ENCODE measurements at places on chromosomes 7 and 10. TPM values are rescaled to one million over a fixed set of nuclear protein-coding genes. Genes with fewer than 3 reads are reported as not detected.

DNA sequence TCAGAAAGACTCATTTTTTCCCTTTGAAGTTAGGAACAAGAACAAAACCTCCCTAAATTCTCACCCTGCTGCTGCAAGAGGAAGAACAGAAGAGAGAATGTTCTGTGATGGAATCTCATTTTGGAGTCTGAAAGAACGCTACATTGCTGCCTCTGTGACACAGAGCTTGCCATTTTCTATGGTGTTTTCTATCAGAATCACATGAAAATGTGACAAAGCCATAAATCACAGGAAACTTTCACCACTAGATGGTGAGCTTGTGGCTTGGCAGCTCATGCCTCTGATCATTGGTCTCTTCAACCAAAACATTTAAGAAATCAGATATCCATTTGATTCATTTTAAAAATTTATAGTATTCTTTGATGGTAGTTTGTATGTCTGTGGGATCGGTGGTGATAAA, 82.9 kb downstream of the CADPS2 start:
- peak overlapping the region; percentile 25 for H3K27ac ChIP-seq
- no peaks in the 10 kb centered on the region for H3K36me3 ChIP-seq
- H3K4me1 ChIP-seq = peaks cover 3% of the 10 kb centered on the region
- DNase-seq = no peak

DNA sequence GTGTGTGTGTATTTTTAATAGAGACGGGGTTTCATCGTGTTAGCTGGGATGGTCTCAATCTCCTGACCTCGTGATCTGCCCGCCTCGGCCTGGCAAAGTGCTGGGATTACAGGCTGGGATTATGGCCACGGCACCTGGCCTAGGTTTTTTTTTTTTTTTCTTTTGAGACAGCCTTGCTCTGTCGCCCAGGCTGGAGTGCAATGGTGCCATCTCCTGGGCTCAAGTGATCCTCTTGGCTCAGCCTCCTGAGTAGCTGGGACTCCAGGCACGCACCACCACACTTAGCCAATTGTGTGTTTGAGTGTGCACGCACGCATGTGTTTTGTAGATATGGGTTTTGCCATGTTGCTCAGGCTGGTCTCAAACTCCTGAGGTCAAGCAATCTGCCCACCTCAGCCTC, 629.8 kb downstream of the ETV1 start:
- no peak overlapping the region for H3K27ac ChIP-seq
- DNase-seq = no peak
- H3K4me1 ChIP-seq = no peaks in the 10 kb centered on the region
- no peaks in the 10 kb centered on the region for H3K27me3 ChIP-seq
- no peak overlapping the region for H3K4me3 ChIP-seq

GRCh38 chr10:119518176-119518575, 24.3 kb downstream of the RGS10 start:
- H3K36me3 ChIP-seq = no peaks in the 10 kb centered on the region
- H3K27ac ChIP-seq = no peak overlapping the region
- H3K4me1 ChIP-seq = no peaks in the 10 kb centered on the region
- no peak overlapping the region for H3K4me3 ChIP-seq
- peaks cover 8% of the 10 kb centered on the region for H3K27me3 ChIP-seq
- no peak for DNase-seq

- no peak overlapping the region for H3K27ac ChIP-seq
- H3K36me3 ChIP-seq = no peaks in the 10 kb centered on the region
- no peak overlapping the region for H3K4me3 ChIP-seq
- DNase-seq = peak; percentile 35
- no peaks in the 10 kb centered on the region for H3K4me1 ChIP-seq
- no peaks in the 10 kb centered on the region for H3K27me3 ChIP-seq
These were observed 346.1 kb upstream of the ANKRD30A start for GRCh38 chr10:36779238-36779846.

DNA sequence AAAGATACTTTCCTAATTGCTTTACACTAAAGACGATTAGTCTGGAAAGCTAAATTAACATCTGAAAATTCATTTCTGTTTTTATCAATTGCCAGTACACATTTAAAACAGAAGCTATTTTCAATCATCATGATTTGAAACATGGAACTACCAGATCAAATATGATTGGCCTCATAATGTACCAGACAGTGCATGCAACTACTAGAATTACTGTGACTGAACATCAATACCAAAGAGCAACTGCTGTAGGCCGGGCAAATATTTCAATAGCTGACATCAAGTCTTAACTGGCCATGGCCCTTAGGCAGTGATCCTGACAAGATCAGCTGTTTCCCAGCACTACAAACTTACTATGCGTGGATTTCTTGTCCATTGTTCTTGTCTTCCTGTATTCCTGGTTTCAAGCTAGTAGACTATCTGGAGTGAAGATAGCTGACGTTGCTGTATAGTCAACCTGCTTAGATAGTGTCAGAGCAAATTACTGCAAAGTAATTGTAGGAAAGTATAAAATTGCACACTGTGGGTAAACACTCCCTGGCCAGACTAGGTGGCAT, 21.7 kb upstream of the WNT16 start:
- H3K27me3 ChIP-seq = no peaks in the 10 kb centered on the region
- H3K4me1 ChIP-seq = no peaks in the 10 kb centered on the region
- H3K36me3 ChIP-seq = no peaks in the 10 kb centered on the region

DNA sequence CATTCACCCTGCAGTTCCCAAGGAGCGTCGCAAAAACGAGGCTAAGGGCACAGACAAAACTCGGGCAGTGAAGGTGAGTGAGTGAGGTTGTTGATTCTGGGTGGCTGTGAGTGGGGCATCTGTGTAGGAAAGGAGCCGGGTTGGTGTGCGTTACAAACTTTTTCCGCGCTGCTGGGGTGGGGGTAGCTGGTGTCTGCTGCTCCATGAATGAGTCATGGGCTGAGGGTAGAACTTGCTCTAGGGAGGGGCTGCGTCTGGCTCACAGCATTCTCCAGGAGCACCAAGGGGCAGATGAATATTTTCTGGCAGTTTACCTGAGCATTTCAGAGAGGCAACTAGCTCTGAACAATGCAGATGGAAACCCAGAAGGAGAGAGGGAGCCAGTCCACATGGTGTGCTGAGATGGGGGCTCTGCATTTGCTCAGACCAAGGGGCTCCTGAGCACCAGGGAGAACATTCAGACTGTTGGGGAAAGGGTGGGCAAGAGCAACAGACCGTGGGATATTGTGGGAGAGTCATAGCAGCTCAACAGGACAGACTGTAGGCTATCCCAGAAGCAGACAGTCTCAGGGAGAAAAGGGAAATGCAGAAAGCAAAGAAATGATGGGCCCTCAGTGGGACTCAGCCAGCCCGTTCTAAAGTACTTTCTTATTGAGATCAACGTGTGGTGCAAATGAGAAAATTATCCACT, 18.8 kb downstream of the NOBOX start:
- H3K27me3 ChIP-seq = no peaks in the 10 kb centered on the region
- no peak overlapping the region for H3K4me3 ChIP-seq
- peaks cover 17% of the 10 kb centered on the region for H3K4me1 ChIP-seq
- DNase-seq = no peak
- no peaks in the 10 kb centered on the region for H3K36me3 ChIP-seq
- peak overlapping the region; percentile 34 for H3K27ac ChIP-seq

DNA sequence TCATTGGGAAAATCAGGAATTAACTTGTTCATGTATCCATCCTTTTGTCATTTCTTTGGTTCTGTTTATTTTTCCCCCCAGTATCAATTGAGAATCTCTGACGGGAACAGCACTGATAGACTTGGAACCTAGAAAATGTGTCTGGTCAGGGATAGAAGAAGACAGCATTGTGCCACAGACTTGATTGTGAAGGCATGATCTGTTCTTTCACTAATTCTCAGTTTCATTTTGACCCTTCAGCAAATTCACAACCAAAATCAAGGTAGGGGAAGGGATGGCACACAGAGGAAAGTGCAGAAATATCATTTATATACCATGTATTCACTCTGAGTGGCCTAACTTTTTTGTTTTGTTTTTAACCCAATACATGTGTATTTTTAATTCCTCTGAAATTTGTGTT, 106.8 kb downstream of the WNT2 start:
- peaks cover 3% of the 10 kb centered on the region for H3K27me3 ChIP-seq
- no peak for DNase-seq
- H3K36me3 ChIP-seq = peaks cover 3% of the 10 kb centered on the region
- no peak overlapping the region for H3K4me3 ChIP-seq
- no peak overlapping the region for H3K27ac ChIP-seq
- H3K4me1 ChIP-seq = peaks cover 9% of the 10 kb centered on the region

DNA sequence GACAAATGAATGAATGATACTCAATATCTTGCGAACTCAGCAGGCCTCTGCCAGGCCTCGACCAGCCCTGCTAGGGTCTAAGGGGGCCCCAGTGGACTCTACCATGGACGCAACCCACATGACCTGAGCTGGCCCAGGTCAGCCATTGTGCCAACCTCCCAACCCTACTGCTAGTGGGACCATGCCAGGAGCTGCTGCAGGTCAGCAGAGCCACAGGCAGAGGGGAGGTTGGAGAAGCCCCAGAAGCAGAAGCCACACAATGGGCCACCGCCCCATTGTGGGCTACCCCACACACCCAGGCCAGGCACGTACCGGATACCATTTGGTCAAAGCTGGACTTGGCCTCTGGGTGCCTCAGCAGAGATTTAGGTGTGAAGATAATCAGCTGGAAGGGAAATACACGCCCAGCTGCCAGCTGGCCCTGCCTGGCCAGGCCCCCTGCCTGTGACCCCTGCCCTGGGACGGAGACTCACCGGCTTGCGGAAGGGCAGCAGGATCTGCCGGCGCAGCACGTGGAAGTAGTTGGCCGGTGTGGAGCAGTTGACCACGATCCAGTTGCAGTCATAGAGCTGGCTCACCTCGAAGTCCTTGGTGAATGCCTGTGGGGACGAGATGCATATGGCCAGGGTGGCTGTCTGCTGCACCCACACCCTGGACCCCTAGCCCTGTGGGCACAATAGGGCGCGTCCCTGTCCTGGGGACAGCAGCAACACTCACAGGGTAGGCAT, 24.5 kb downstream of the OGDHL start:
- no peaks in the 10 kb centered on the region for H3K27me3 ChIP-seq
- H3K4me1 ChIP-seq = peaks cover 1% of the 10 kb centered on the region
- H3K4me3 ChIP-seq = no peak overlapping the region
- H3K36me3 ChIP-seq = peaks cover 2% of the 10 kb centered on the region
- DNase-seq = no peak

DNA sequence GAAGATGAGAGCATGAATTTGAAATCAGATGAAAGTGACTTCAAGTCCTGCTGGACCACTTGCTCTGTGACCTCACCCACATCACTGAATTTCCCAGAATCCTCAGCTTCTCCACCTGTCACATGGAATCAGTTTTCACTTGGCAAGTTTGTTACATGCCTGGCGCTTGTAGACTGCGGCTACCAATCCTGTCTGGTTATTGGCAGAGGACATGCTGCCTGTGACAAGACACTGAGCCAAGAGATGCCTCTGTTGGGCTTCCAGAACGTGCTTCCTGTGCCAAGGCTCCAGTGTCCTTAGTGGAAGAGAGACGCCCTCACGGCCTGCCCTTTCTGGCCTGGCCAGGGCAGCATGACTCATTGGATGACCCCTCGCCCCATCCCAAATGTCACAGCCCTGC, 4.4 kb upstream of the MYL10 start:
- no peaks in the 10 kb centered on the region for H3K4me1 ChIP-seq
- H3K27ac ChIP-seq = no peak overlapping the region
- no peaks in the 10 kb centered on the region for H3K36me3 ChIP-seq
- DNase-seq = no peak

GRCh38 chr10:133179651-133180050, 19.6 kb downstream of the KNDC1 start:
- no peak overlapping the region for H3K27ac ChIP-seq
- no peaks in the 10 kb centered on the region for H3K4me1 ChIP-seq
- DNase-seq = no peak
- H3K36me3 ChIP-seq = peaks cover 5% of the 10 kb centered on the region
- no peak overlapping the region for H3K4me3 ChIP-seq

DNA sequence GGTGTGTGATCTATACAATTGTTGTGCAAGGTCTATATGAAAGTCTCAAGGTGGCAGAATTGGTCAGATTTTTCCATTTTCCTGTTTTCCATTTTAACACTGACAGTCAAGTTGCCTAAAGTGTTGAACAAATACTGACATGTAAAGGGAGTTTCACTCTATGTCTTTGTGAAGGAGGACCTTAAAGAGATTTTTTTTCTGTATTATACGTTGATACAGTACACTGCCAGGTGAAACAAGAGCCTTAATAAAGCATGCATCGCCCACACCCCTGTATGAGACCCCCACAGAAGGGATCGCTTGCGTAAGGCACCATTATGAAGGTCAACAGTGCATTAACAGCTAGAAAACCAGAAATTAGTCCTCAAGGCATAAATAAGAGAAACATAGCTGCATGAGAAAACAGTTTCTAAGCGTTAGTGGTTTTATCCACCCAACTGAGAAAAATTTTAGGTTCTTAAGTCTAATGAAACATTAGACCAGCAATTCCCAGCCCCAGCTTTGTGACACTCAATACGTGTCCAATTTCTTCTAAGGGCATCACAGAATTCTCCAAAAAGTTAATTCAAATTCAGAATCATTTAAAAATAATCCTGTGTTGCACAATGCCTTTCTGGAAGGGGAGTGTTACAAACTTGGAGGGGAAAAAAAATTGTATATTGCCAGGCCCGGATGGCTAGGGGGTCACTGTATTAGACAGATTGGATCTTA, 6.9 kb downstream of the KLF6 start:
- peak overlapping the region; percentile 45 for H3K27ac ChIP-seq
- H3K27me3 ChIP-seq = no peaks in the 10 kb centered on the region
- H3K36me3 ChIP-seq = peaks cover 57% of the 10 kb centered on the region
- H3K4me1 ChIP-seq = peaks cover 41% of the 10 kb centered on the region

DNA sequence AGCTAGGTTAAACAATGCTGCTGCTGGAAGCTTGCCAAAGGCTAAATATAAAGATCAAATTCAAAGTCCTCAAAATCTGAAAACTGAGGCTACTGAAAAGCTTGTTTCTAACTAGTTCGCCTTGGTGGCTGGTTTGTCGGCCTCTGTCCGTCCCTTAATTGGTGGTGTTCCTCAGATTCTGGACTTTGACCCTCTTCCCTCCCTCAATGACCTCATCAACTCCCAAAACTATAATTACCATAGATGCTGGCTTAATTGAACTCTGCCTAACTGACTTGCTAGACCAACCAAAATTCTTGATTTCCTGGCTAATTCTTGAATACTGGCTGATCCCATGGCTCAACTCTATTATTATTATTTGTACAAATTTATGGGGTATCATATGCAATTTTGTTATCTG, 15.6 kb downstream of the ARHGAP21 start:
- H3K4me1 ChIP-seq = peaks cover 12% of the 10 kb centered on the region
- no peak overlapping the region for H3K27ac ChIP-seq
- H3K36me3 ChIP-seq = peaks cover 1% of the 10 kb centered on the region
- no peaks in the 10 kb centered on the region for H3K27me3 ChIP-seq
- no peak for DNase-seq

Gene ASB15
- total RNA-seq = not detected

Gene GLI3
- total RNA-seq = 9.0 TPM

Gene SRRT
- total RNA-seq = 293 TPM
